Neural progenitor cell (in vitro differentiated cells): ENCODE measurements at places on chromosomes 13 and 19. TPM values are rescaled to one million over a fixed set of nuclear protein-coding genes. Genes with fewer than 3 reads are reported as not detected.

- H3K27ac ChIP-seq = no peak overlapping the region
- H3K27me3 ChIP-seq = no peaks in the 10 kb centered on the region
- DNase-seq = no peak
- no peak overlapping the region for H3K4me3 ChIP-seq
- H3K36me3 ChIP-seq = no peaks in the 10 kb centered on the region
- peaks cover 6% of the 10 kb centered on the region for H3K4me1 ChIP-seq
These were observed 91.9 kb upstream of the TEX29 start for GRCh38 chr13:111228262-111229144.

- no peak overlapping the region for H3K27ac ChIP-seq
- no peaks in the 10 kb centered on the region for H3K27me3 ChIP-seq
- H3K36me3 ChIP-seq = no peaks in the 10 kb centered on the region
These were observed 2411.1 kb downstream of the PCDH9 start for GRCh38 chr13:64819081-64819480.

DNA sequence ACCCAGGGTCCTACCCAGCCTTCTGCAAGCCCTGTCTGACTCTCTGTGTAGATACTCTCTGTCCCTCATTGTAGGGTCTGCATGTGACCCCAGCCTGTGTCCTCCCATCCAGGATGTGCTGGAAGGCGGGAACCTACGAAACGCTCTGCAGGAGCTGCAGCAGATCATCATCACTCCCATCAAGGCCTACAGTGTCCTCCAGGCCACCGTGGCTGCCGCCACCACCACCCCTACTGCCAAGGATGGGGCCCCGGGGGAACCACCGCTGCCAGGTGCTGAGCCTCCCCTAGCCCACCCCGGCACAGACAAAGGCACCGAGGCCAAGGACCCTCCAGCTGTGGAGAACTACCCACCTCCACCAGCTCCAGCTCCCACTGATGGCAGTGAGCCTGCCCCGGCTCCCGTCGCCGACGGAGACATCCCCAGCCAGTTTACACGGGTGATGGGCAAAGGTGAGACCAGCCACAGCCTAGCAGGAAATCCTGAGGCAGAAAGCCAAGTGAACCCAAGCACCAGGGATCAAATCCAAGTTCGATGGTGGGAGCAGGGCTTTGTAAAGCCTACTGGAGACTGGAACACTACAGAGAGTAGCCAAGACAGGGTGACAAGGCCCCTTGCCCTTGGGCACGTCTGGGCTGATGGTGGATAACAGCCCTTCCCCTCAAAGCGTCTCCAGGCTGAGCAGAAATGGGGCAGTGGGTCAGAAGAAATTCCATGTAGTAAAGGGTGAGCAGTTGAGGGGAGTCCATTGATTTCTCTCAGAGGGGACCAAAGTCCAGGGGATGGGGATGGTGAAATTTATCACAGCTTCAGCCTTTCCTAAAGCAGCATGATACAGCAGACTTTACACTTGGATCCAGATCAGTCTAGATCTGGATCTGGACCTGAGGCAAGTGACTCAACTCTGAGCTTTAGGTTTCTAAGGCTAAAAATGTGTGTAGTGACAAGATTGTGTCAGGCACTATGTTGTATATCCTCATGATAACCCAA is 13.2 kb downstream of the PAF1 start:
- H3K27ac ChIP-seq = no peak overlapping the region
- no peaks in the 10 kb centered on the region for H3K4me1 ChIP-seq
- DNase-seq = no peak
- H3K36me3 ChIP-seq = no peaks in the 10 kb centered on the region

GRCh38 chr13:46126056-46126455 is 21.2 kb upstream of the CPB2 start:
- H3K27me3 ChIP-seq = no peaks in the 10 kb centered on the region
- H3K4me1 ChIP-seq = no peaks in the 10 kb centered on the region
- no peak overlapping the region for H3K27ac ChIP-seq
- no peak for DNase-seq
- no peak overlapping the region for H3K4me3 ChIP-seq

- DNase-seq = no peak
- no peak overlapping the region for H3K4me3 ChIP-seq
- H3K36me3 ChIP-seq = no peaks in the 10 kb centered on the region
- H3K27me3 ChIP-seq = no peaks in the 10 kb centered on the region
- H3K4me1 ChIP-seq = peaks cover 89% of the 10 kb centered on the region
These were observed 229.6 kb downstream of the ZIC5 start for GRCh38 chr13:99741960-99742359.

- peak; percentile 11 for DNase-seq
- no peaks in the 10 kb centered on the region for H3K4me1 ChIP-seq
- H3K27ac ChIP-seq = no peak overlapping the region
- H3K27me3 ChIP-seq = no peaks in the 10 kb centered on the region
- H3K4me3 ChIP-seq = no peak overlapping the region
These were observed 44.9 kb downstream of the ESD start for GRCh38 chr13:46751811-46752635.

- no peak overlapping the region for H3K4me3 ChIP-seq
- no peak overlapping the region for H3K27ac ChIP-seq
- H3K36me3 ChIP-seq = no peaks in the 10 kb centered on the region
- no peaks in the 10 kb centered on the region for H3K27me3 ChIP-seq
- peaks cover 10% of the 10 kb centered on the region for H3K4me1 ChIP-seq
- peak; percentile 22 for DNase-seq
These were observed 457.3 kb downstream of the EFNB2 start for GRCh38 chr13:106078191-106078590.

DNA sequence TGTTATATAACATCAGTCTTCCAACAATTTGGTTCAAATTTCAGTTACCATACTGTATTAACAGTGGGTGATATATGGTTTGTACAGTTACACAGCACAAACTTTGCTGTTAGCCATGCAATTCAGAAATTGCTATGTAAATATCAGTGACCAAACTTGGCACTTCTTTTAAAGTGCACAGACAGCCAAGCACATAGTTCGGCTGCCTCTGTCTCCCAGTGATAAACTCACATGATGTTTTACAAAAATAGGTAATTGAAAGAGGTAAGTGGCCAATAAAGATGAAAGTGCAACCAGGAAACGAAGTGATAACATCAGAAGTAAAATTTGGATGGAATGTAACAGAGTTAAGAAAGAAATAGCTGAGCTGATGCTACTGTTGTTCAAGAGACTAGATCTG is 143.9 kb downstream of the PCDH9 start:
- no peak for DNase-seq
- H3K4me3 ChIP-seq = no peak overlapping the region
- no peaks in the 10 kb centered on the region for H3K4me1 ChIP-seq
- H3K27ac ChIP-seq = no peak overlapping the region

RFPL4A gene
- not detected in 2 replicates for total RNA-seq

KLF1 gene
- total RNA-seq = 0.43 and 0.64 TPM in 2 replicates

TRIP10 gene
- 53.0 and 57.2 TPM in 2 replicates for total RNA-seq

IGFL1 gene
- total RNA-seq = not detected in 2 replicates

PET100 gene
- 22.0 and 30.3 TPM in 2 replicates for total RNA-seq

SPINT2 gene
- total RNA-seq = 71.0 and 177 TPM in 2 replicates
